ENCODE measurements at places on chromosomes 3 and 15. TPM values are rescaled to one million over a fixed set of nuclear protein-coding genes. Genes with fewer than 3 reads are reported as not detected.
A peak's percentile ranks its signal among the peaks of the same experiment; 100 is the strongest.

GRCh38 chr15:41483115-41483514 is 10.6 kb upstream of the ITPKA start:
- DNase-seq, result no peak

DNA sequence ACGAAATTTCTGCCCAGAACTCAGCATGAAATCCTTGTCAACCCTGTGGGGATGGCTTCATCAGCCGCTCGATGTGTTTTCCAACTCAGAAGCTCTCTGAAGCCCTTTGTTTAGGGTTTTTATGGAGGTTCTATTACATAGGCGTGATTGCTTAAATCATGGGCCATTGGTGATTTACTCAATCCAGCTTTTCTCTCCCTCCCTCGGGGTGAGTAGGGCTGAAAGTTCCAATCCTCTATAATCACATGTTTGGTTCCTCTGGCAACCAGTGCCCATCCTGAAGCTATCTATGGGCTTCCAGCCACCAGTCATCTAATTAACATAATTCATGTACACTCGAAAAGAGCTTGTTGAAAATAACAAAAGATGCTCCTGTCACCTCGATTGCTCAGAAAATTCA is 51.6 kb downstream of the GATM start:
- DNase-seq, result no peak

DNA sequence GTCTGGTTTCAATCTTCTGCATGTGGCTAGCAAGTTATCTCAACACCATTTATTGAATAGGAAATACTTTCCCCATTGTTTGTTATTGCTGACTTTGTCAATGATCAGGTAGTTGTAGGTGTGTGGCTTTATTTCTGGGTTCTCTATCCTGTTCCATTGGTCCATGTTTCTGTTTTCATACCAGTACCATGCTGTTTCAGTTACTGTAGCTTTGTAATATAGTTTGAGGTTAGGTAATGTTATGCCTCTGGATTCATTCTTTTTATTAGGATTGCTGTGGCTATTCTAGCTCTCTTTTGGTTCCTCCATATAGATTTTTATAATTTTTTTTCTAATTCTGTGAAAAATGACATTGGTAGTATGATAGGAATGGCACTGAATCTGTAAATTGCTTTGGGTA is 58.3 kb downstream of the LRRC49 start:
- no peak for DNase-seq

DNA sequence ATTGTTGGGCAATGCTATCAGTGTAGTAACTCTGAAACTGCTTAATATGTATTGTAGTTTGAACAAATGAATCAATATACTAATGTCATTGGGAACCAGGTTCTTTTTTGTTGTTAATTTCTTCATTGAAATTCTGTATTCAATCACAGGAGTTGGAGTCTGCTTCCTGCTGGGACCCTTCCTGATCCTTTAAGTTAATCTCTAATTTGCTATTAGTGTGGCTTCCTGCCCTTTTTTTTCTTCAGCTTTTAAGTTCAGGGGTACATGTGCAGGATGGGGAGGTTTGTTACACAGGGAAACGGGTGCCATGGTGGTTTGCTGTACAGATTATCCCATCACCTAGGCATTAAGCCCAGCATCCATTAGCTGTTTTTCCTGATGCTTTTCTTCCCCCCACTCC is 21.7 kb downstream of the GPR160 start:
- no peak for DNase-seq

DNA sequence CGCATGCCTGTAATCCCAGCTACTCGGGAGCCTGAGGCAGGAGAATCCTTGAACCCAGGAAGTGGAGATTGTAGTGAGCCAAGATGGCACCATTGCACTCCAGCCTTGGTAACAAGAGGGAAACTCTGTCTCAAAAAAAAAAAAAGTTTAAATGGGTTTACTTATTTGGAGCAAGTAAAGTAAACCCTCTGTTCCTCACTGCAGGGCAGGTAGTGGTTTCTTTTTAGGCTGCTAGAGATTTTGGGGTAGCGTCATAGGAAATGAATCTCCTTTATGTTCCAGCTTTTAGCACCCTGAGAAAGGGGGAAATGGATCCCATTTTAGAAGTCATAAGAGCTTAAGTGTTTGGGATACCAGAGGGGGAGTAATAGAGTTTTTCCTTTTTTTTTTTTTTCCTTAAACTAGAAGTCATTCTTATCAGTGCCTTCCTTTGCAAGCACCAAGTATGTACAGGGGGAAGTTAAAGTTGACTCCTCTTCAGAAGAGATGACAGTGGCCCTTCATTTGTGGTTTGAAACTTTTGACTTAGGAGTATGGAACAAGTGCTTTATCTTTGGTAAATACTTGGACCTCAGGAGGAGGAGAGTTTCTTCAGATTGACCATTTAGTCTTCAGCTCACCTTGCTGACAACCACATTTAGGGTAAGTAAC is 8.0 kb downstream of the PXK start:
- no peak for DNase-seq

DNA sequence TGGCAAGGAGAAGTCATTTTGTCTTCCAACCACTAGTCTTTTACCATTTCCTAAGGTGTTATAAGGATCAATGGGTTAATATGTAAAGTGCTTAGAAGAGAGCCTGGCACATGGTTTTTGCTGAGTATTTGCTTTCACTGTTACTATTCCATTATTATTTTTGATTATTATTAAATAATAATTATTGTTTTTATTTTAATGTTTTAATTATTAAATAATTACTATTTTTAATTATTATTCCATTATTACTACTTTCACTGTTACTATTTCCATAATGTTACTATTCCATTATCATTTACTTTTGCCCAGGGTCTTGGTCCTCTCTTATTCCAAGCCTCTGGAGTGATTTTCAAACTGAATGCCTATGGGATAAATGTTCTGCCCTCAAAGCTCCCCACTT is 48.5 kb downstream of the FSTL1 start:
- no peak for DNase-seq

DNA sequence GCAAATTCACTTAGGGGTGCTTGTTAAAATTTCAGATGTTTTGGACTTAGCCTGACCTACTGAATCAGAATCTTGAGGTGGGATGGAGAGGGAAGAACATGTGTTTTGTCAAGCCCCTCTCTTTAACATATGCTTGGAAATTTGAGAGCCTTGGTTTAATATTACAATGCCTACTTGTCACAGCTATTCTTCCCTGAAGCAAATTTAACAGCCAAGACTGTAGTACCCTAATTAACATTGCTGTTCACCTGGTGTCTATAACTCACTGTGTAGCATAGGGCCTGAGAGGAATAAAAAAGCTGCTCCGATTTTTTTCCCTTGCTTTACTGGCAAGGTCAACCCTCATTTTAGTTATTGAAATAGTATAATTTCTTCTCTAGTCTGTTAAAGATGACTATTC is 880.1 kb downstream of the CADM2 start:
- DNase-seq, result no peak

GRCh38 chr15:66573348-66573718 is 7.5 kb upstream of the LCTL start:
- DNase-seq, result no peak

DNA sequence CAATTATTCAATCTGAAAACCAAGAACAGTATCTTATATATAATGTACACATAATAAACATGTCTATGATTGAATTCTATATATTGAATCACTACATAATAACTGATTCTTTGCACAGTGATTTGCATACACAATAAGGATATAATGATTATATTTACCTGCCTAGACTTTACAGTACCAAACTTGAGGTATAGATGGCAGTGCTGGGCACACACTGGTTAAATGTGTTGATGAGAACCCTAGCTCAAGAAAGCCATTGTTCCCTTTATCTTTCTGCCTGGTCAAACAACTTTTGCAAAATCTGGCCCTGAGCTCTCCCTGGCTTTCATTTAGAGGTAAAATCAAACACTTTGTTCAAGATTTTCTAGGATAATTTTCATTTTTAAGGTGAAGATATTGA is 697.7 kb downstream of the TUSC7 start:
- no peak for DNase-seq

DNA sequence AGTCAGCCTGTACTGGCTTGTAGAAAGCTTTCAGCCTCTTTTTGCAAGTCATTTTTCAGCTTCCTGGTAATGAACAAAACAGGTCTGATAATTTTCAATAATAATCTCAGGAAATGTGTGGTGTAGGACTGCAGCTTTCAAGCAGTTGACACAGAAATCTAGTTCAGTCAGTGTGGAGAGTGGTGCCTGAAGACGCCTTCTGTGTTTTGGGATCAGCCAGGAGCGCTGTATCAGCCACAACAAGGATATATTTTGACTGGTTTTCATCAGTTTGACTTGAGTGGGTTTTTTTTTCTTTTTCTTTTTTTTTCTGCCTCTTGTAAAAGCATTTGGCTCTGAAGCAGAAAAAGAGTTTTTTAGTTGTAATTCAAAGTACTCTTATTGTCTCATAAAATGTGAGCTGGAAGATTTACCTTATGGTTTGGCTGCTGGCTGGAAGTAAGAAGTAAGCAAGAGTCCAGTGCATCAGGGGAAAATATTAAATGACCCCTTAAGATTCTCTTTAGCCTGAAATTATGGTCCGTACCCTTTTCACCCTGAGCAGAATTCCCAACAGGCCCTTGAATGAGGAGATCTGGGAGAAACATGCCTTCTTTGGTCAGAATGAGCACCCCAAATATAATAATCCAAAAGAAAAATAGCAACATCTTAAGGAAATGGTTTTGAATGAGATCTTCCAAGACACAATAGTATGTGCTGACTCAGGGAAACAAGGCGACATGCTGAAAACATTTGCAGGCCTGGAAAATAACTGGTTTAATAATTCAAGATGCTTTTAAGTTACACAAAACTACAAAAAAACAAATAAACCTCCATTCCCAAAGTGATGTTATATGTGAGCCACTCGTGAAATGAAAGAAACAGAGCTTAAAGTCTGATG is 332.7 kb upstream of the ADAMTS9 start:
- DNase-seq, result no peak

DNA sequence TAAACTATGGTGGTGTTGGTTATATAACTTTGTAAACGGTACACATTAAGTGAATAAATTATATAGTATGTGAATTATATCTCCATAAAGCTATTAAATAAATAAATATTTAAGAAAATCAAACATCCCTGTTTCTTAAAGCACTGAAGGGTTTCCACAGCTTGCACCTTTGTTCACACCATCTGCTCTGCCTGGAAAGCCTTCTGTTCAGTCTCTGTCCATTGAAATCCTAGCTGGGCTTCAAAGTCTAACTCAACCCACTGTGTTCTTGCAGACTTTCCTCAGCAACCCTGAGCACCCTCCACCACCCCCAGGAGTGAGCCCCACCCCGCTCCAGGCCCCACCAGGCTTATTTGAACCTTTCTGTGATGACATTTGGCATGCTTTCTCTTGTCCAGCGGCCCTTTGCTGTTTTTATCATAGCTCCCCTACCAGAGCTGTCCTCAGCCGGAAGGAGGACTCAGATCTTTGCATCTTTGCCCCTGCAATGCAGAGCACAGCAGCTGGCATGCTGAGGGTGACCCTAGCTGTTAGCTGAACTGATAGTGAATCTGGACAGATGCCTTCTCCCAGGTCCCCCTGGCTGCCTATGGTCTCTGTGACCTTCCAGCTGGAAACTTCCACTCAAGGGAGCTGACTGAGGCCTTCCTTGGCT is 105.2 kb downstream of the DAPK2 start:
- no peak for DNase-seq

DNA sequence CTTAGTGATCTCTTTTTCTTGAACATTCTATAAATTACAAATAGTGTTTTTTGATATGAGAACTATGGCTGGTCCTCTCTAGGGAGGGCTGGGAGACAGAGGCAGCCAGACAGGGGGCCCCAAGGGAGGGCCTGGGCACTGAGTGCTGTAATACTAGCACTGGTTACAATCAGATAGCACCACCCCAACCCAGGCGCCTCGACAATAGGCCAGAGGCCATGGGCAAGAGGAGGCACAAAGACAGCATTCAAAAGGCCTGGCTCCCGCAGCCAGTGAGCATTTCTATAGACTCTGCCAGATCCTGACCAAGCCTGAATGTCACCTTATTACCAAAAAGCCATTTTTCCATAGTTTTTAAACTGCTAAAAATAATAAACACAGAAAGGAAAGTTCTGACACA is 158.5 kb downstream of the THRB start:
- DNase-seq, result no peak

GRCh38 chr3:124676236-124676635 is 54.0 kb upstream of the UMPS start:
- DNase-seq, result peak; percentile 20

GRCh38 chr3:3699816-3700633 is 99.2 kb upstream of the LRRN1 start:
- DNase-seq, result no peak

DNA sequence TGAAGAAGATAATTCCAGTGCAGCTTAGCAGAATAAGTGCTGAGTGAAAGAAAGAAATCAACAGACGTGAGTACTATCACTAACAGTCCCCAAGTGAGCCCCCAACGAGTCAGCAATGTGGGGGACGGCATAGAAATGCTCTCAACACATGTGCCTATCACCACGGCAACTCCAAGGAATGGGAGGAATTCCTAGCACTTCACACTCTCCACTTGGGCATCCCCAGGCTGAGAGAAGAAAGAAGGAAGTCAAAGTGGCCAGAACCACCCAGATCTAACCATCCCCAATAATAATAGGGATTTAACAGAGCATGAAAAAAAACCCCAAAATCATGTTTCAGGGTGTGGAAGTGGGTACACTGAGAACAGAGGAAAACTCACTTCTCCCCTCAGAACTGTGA is 29.3 kb upstream of the CPNE4 start:
- DNase-seq, result no peak

DNA sequence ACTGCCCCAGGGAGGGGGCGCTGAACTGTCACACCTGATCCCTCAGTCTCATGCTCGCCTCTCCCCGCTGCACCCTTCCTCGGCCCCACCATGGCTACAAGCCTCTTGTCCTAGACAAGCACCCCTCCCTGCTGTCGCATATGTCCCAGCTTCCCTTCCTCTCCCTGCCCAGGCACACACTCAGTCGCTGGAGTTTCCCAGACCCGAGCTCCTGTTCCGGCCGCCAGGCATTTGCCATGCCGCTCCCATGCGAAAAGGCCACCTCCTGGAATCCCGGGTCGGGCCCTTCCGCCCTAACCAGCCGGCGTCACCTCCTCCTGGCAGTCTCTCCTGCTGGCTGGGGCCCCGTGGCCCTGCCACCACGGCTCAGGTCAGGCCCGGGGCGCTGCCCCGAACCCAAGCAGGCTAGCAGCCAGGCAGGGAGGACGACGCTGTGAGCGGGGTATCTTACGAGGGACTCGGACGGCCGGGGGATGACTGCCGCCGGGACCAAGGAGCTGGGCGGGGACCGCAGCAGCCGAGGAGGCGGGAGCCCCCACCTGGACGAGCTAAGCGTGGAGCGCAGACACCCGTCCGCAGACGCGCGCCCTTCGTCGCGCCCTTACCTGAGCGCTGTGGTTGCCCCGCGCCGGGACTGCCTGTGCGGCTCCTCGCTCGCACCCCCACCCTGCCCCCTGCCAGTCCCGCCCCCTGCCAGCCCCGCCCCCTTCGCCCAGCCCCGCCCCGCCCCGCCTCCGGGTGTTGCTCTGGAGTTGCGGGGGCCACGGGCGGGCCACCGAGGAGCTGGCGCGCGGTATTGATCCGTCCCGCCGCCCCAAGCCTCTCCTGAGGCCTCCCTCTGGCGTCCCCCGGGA is at the start of gene ALS2CL:
Gene ALS2CL, minus strand, starts transcription at position 642 of the 854 bp plus-strand sequence. CDS start 4,239 bp downstream, outside the sequence.
- DNase-seq, result no peak

Gene TYRO3
- 14.5 TPM for total RNA-seq

Gene PRSS50
- total RNA-seq, result not detected

Gene RTP3
- total RNA-seq, result 0.43 TPM

Gene LSAMP
- 0.64 TPM for total RNA-seq

Gene PCSK6
- total RNA-seq, result 7.7 TPM

Gene FBN1
- 333 TPM for total RNA-seq

Gene GCHFR
- 2.6 TPM for total RNA-seq

Gene SLC22A14
- total RNA-seq, result 0.86 TPM

Gene LRRC58
- total RNA-seq, result 29.4 TPM

Gene FBXW12
- not detected for total RNA-seq

Gene ANKRD63
- total RNA-seq, result not detected

Gene PLCH1
- 14.2 TPM for total RNA-seq

Gene CHCHD4
- total RNA-seq, result 7.4 TPM

Gene UMPS
- 31.1 TPM for total RNA-seq

Gene SELENOS
- 84.6 TPM for total RNA-seq

Measured in fibroblast of villous mesenchyme (primary cell).